NCI-H2227 treated with DMSO at 0.1 percent for 48 hours (cell line): ENCODE measurements at places on chromosomes 16 and 17.

GRCh38 chr16:69326172-69326873, 4.1 kb downstream of the PDF start:
- DNase-seq, result no peak

DNA sequence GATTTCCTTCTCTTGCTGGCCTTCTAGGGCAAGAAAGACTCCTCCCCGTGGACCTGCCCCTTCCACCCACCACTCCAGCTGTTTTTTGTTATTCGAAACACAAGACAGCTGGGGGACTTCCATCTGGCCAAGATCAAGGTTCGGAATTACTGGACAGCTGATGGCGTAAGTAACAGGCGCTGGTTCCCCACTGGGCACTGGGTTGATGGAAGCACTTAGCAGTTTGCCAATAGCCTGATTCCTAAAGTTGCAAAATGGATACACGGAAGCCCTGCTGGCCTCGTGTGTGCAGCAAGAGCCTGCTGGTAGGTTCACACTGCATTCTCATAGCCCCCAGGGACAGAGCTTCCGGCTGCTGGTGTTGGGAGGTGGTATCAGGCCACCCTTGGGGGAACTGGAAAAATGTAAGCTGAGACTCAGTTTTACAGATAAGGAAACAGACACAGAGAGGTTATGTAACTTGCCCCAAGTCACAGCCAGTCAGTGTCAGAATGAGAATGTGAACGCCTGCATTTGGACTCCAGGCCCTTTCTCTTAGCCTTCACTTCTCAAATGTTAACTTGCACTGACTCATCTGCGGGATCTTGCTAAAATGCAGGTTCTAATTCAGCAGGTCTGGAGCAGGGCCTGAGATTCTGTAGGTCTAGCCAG, 171.7 kb downstream of the KATNIP start:
- peak; percentile 9 for DNase-seq

GRCh38 chr16:65365732-65366715, 244.2 kb upstream of the CDH11 start:
- no peak for DNase-seq

DNA sequence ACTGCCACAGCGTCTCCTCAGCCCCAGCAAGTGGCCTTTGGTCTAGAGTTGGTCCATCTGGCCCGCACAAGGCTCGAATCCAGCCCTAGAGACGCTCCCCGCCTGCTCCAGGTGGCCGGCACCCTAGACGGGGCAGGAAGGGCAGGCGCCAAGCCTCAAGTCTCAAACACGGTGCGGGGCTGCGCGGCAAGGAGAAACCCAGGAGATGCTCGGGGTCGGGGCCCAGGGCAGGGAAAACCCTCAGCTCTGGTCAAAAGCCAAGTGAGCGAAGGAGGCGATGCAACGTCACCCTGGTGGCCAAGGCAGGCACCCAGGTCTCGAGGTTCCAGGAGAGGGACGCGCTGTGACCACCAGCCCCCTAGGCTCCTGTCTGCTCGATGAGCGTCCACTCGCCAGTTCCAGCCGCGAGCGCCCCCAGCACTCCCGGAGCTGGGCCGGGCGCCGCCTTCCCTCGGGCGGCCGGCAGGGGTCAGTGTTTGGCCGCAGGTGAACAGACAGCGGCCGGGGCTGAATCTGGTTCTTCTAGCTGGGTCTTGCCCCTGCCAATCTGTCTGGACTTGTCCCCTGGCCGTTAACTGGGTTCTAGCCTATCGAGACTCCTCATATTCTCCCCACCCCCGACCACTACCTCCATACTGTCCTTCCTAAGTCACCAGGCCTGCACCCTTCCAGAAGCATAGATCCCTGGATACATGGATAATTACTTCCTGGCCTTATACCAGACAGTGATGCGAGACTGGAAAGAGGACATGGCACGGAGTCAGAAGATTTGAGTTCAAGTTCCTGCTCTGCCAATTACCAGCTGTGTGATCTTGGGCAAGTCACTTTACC, 44.0 kb downstream of the PRAC1 start:
- DNase-seq, result peak; percentile 61

DNA sequence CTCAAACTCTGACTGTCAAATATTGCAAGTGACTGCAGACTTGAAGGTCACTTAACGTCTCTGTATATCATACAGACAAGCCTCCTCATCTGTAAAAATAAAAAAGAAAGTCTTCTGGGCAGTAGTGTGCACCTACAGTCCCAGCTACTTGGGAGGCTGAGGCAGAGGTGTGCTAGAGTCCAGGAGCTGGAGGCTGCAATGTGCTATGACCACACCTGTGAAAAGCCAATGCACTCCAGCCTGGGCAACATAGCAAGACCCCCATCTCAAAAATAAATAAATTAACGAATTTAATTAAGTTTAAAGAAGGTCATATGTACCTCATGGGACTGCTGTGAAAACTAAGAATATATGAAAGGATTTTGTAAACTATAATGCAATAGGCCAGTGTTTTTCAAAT, 35.0 kb upstream of the C17orf78 start:
- no peak for DNase-seq

DNA sequence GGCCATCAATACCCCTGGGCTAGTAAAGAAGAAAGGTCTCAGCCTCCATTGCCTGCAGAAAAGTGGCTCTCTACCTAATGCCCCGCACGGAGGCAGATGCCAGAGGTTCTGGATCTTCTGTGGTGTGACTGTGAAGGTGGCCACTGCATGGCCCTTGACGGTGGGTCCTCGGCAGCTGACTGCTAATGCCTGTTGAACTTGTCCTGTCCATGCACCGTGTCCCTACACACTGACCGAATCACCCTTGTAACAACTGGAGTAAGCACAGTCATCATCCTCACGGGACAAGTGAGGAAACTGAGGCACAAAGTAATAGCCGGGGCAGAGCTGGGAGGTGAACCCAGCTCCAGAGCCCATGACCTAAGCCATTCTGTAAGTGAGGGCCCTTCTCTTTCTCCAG, 48.8 kb downstream of the MYH11 start:
- DNase-seq, result no peak

DNA sequence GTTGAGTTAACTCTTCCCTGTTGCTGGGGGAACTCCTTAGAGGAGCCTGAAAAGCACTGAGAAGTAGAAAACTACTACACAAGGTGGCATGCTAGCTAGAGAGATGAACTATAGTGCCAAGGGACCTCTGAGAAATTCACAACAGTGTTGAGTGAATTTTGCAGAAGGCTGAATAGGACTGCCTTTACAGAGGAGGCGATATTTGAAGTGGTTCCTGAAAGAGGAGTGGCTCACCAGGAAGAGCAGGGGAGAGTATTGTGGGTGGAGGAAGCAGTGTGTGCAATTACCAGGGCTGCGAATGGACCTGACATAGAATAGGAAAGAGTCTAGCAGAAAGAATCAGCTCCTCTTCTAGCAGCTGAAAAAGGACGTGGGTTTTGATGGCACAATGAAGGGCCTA, 66.4 kb downstream of the CDK5R1 start:
- peak; percentile 40 for DNase-seq

GRCh38 chr17:39737206-39737759, 455 bp upstream of the GRB7 start:
- DNase-seq, result no peak

GRCh38 chr17:49327835-49328784, 33.9 kb downstream of the ZNF652 start:
- no peak for DNase-seq

DNA sequence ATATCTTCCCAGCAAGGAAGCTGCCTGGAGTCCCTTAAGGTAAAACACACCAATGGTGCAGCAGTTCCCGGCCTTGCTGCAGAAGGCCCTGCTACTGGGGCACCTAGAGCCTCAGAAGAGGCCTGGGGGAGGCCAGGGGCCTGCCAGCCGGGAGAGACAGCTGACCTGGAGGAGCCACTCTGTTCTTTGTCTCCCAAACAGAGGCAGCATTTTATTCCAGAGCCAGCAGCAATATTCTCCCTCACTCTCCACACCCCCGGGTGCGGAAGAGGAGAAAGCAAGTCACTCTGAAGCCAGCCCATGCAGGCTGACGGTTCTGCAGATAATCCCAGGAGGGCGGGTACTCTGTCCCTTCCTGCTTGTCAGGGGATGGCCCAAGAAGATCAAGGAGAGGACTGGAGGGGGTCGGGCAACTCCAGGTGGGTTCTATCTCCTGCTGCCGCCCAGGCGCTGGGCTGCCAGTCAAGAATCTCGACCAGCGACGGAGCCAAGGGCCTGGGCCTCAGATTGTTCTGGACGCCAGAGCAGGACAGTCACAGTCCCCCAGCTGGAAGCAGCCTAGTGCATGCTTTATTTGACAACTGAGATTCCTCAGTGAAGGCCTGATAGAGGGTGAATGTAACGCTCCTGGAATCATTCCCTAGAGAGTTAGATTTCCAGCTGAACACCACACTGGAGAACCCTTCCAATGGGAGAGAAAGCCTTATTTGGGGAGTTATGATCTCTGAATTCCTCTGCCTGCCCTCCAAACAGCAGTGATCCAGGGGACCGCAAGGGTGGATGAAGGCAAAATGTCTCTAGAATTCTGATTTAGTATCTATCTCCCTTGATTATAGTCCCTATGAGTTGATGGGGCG, 1.1 kb upstream of the KIFC3 start:
- DNase-seq, result no peak

- no peak for DNase-seq
These were observed 154.1 kb upstream of the SOX9 start for GRCh38 chr17:71966459-71967313.

DNA sequence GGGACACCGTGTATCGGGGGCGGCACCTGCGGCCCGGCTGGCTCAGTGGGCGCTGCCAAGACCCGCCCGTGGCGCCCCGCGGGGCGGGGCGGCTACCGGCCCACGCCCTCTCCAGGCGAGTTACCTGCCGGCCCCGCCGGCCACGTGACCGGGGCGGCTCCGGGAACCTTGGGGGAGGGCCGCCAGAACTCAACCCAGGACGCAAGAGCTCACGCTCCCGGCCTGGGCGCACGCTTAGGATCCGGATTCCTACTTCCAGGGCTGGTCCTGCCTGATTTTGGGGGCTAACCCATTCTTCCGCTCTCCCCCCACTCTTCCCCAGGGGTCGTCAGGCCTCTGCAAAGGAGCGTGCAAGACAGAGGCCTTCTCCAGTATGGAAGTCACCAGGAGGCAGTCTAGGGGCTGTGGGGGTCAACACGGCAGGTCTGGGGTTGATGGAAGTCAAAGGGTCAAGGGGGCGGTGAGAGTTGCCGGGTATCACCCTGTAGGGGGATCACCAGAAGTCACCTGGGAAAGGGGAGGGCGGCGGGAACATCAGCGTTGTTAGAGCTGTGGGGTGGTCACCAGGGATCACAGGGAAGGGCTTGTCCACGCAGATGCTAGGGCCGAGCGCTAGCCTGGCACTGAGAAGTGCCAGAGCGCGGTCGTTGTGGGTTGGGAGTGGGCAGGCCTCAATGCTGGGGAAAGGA, 354 bp upstream of the ESRP2 start:
- no peak for DNase-seq

- DNase-seq, result no peak
These were observed 13.2 kb upstream of the TMEM100 start for GRCh38 chr17:55735731-55736405.

- no peak for DNase-seq
These were observed 18.0 kb downstream of the XPO6 start for GRCh38 chr16:28193530-28194423.

- no peak for DNase-seq
These were observed 11.2 kb downstream of the CDRT15 start for GRCh38 chr17:14225254-14225980.

- DNase-seq, result no peak
These were observed 82.2 kb downstream of the CMC2 start for GRCh38 chr16:80924372-80924978.

- no peak for DNase-seq
These were observed 1.4 kb downstream of the PAQR4 start for GRCh38 chr16:2970563-2970962.

DNA sequence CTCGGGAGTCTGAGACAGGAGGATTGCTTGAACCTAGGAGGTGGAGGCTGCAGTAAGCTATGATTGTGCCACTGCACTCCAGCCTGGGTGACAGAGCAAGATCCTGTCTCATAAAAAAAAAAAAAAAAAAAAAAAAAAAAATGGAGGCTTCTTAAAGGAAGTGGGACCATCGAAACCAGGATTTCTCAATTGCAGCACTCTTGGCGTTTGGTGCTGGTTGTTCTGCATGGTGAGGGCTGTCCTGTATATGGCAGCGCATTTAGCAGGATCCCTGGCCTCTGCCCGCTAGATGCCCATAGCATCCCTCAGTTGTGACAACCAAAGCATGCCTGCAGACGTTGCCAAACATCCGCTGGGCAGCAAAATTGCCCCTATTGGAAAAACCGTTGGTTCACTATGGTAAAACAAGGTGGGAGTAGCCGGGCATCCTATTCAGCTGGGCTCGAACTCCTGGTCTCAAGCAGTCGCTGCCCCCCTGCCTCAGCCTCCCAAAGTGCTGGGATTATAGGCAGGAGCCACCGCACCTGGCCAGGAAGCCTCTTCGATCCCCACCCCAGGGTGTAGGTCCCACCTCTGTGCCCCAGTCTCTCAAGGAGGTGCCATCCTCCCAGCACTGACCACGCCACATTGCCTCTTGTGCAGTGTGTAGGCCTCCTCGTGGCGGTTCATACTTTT, 6.5 kb upstream of the NPIPB7 start:
- no peak for DNase-seq

- DNase-seq, result peak; percentile 42
These were observed 229.8 kb downstream of the KATNIP start for GRCh38 chr16:27779641-27780164.

GRCh38 chr16:11016993-11017392, 72.6 kb downstream of the CLEC16A start:
- no peak for DNase-seq

DNA sequence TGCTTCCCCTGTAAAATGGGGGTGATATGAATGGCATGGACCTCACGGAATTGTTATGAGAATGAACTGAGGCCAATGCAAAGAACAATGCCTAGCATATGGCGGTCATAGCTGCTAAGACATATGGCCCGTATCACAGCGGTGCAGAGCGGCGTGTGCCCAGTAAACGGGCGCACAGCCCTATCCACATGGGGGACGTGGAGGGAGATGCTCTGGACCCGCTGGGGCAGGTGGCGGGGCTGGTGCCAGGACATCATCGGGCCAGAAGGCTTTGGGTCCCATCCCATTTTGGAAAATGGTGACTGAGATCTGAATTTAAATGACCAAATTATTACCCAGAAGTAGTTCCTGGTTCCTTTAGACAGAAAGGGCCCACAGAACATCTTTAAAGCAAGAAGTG, 18.5 kb upstream of the CPSF4L start:
- no peak for DNase-seq

- peak; percentile 60 for DNase-seq
These were observed 1.8 kb downstream of the RAI1 start for GRCh38 chr17:17682737-17683680.

- no peak for DNase-seq
These were observed 615 bp upstream of the SREBF1 start for GRCh38 chr17:17837380-17837821.

GRCh38 chr17:1022278-1023024, 25.5 kb downstream of the TIMM22 start:
- no peak for DNase-seq

- DNase-seq, result no peak
These were observed 62.5 kb downstream of the XPO6 start for GRCh38 chr16:28149011-28149888.
